Bone marrow (tissue), 2 donors: ENCODE measurements at places on chromosomes 3 and 15.

DNA sequence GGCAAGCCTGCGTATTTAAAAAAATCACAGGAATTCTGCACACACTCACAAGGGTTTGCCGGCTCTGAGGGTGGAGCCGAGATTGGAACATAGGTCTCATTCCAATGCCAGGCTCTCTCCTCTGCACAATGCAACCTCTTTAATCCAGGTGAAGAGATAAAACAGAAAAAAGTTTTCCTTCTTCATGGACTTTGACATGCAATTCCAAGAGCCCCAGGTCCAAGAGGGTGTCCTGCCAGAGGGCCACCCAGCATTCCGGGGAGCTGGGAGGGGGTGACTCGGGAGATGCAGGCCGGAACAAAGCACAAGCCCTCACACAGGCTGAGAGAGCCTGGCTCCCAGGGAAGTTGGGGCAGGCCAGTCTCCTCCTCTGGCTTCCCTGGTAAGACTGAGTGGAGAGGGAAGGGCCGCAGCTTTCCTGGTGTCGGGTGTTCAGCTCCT, 6.7 kb upstream of the SLC12A8 start:
- DNase-seq = no peak

DNA sequence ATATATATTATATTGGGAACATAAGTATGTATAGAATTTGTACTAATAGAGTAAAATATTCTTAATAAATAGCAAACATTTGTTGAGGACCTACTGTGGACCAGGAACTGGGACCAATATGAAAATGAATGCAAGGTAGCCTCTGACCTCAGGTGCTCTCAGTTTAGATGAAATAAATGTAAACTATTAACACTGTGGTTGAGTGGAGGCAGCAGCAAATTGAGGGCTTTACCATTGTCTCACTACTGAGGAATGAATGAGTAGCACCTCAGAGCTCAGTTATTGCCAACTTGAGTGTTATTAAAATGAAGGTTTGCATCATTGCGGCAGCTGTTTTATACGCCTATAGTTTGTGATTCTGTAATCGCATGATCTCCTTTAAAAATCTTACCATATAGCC, 90.9 kb upstream of the CGNL1 start:
- DNase-seq = no peak

DNA sequence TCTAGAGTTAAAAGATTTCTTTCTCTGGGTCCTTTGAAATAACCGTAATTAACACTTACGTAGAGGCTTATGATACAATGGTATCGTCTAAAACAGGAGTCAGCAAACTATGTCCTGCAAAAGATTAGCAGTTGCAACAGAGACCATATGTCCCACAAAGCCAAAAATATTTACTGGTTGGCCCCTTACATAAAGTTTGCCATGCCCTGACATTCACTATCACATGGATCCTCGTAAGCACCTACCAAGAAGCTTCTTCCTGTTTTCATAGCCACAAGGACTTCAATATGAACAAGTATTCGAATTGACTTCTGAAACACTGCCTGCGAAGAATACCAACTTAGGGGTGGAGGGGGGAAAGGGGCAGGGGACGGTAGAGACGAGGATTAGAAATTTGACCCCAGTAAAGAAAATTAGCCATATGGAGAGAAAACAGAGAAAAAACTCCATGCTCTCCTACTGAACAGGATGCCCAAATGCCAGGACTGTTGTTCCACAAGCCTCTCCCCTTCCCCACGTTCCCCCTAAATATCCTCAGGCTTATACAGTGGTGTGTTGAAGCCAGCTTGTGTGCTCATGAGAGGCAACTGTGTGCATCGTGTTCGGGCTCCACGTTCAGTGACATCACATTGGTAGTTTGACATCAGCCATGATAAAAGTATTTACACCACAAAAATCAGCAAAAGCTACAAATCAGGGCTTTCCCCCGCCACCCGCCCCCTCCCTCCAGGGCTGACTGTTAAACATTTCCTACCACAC, 144.1 kb upstream of the HES1 start:
- DNase-seq = no peak

- DNase-seq = no peak
Observed at GRCh38 chr15:41935566-41936020, 36.8 kb downstream of the EHD4 start.

GRCh38 chr15:68614286-68615035, 35.7 kb downstream of the CORO2B start:
- DNase-seq = no peak

DNA sequence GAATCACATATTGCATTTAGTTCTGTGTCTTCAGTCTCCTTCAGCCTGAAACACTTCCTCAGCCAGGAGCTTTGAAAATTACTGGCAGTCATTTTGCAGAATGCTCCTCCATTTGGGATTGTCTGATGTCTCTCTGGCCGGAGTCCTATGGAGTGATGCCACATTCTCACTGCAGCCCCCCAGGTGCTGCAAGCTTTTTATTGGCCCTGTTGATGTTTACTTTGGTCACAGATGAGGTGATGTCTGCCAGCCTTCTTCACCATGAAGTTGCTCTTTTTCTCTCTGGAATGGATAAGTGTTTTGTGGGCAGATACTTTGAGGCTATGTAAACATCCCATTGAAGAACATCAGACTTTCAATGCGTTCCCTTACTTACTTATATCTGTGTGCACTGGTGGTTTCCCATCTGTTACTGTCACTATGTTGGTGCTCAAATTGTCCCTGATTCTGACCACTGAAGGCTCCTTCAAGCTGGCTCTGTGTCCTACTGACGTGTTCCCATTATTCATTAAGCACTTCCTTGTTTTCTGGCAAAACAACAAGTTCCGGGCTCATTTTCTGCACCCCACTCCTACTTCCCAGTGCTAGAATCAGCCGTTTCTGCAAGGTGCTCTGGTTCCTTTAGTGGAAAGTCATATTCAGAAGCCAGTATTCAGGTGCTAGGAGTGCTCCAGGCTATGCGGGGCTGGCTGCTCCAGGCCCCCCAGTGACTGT, 1.4 kb upstream of the CLEC3B start:
- DNase-seq = no peak

DNA sequence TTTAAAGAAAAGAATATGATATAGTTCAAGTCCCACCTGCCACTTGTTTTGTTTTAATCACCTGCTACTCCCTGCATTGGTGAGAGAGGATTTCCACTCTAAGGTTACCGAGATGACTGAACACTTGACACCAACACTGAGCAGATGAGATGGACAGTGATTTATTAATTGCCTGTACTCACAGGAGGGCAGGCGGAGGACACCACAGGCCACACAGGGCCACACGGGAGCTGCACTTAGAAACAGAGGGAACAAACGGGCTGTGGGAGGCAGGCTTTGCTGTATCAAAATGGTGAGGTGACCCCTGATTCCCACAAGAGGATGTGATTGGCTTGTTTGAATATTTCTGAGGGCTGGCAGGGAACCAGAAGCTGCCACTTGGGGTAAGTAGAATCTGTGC, 10.8 kb downstream of the MINAR1 start:
- DNase-seq = no peak

DNA sequence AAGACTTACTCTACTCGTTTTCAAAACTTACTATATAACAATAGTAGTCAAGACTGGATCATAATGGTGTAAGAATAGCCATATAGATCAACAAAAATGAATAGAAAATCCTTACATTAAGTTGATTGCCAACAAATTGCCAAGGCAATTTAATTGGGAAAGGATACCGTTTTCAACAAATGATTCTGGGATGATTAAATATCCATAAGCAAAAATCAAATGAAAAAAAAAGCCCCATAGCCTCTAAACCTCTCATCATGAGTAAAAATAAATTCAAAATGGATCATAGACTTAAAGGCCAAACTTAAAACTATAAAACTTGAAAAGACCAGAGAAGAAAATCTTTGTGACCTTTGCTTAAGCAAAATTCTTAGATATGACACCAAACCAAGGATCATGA, 5.3 kb upstream of the SNRK start:
- DNase-seq = no peak

DNA sequence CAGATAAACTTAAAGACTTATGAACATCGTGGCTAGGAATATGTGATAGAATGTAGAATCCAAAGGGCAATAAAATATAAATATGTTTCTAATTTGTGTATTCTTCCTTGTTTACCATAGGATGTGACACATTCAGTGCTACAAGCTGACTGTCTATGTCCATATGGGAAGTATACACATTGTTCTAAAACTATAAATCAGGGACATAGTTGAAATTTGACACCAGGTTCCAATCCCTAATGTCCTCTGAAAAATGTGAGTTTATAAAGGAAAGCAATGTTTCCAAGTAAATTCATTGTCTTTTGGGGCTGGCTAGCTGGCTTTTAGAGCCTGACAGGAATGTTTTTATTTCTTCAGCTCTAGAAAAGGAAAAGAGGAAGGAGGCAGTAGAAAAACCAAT, 273.6 kb downstream of the CNTN4 start:
- DNase-seq = no peak

- DNase-seq = no peak
Observed at GRCh38 chr15:67177752-67178151, 76.7 kb downstream of the AAGAB start.

GRCh38 chr3:147713234-147714133, 304.3 kb downstream of the ZIC1 start:
- no peak for DNase-seq

DNA sequence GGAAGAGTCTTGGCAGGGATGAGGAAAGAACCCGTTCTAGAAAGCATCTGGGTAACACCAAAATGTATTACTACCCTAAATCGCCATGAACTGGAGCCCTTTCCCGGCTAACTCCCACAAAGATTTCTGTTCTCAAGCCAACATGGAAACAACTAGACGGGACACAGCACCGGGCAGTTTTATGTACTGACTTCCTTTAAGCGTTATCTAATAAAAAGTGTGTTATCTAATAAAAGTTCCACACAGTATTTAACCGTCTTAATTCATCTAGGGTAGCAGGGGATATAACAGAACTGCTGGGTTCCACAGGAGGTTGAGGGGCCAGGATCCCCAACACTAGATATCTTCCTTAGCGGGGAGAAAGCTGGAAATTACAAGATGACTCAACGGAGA, 347 bp upstream of the C3orf62 start:
- no peak for DNase-seq

DNA sequence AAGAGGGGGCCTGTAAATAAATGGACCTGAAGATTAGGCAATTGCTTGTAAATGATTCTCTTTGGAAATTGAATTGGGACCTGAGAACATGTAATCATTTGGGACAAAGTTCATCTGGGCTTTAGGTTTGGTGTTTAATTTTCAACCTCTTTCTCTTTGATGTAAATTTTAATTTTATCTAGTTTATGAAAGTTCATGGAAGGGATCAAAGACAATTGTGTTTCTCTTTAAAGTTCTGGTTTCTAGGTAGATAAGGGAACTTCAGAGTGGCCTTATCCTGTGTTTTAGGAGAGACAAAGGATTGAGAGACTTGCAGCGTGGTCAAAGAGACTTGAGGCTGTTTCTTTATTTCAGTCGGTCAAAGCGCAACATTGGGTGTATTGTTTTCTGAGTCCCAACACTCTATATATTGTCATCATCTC, 1108.3 kb downstream of the TBL1XR1 start:
- DNase-seq = no peak
